ENCODE measurements at places on chromosomes 16 and 17. TPM values are rescaled to one million over a fixed set of nuclear protein-coding genes. Genes with fewer than 3 reads are reported as not detected.
A peak's percentile ranks its signal among the peaks of the same experiment; 100 is the strongest.

PIK3R6 gene
- 2.2 TPM for total RNA-seq

DNA sequence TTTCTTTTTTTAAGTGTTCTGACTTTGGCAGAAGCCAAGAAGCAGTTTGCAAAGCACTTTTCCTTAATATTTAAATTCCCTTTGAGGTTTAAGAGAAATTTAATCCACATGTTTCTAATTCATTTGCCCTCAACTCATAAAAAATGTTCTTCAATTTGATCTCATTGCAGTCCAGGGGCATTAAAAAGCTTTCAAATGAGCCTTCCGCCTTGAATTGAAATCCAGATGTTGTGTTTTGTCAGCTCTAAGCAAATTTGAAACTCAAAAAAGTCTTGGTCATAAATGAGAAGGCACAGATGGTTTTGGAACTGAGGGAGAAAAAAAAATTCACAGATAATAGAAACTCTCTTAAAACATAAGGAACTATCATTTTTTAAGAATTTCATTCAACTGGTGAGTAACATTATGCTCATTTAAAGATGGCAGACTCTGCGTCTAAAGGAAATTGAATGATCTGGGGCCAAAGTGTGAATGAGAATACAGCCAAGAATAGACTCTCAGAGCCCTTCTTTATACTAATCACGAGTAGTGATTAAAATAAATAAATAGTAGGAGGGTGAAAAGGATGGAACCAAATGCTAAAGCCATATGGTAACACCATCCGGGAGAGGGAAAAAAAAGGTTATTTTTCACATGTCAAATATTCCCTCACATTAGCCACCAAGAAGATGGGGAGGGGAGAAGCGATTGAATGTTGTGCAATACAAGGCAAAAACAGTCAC, 1304.7 kb downstream of the CDH8 start:
- DNase-seq = no peak

- no peak for DNase-seq
Observed at GRCh38 chr17:55341432-55341831, 76.7 kb downstream of the HLF start.

COL1A1 gene
- 0.55 TPM for total RNA-seq

ZNF423 gene
- total RNA-seq = not detected

GRCh38 chr17:77721846-77722160, 236.7 kb upstream of the TNRC6C start:
- peak; percentile 7 for DNase-seq

DNA sequence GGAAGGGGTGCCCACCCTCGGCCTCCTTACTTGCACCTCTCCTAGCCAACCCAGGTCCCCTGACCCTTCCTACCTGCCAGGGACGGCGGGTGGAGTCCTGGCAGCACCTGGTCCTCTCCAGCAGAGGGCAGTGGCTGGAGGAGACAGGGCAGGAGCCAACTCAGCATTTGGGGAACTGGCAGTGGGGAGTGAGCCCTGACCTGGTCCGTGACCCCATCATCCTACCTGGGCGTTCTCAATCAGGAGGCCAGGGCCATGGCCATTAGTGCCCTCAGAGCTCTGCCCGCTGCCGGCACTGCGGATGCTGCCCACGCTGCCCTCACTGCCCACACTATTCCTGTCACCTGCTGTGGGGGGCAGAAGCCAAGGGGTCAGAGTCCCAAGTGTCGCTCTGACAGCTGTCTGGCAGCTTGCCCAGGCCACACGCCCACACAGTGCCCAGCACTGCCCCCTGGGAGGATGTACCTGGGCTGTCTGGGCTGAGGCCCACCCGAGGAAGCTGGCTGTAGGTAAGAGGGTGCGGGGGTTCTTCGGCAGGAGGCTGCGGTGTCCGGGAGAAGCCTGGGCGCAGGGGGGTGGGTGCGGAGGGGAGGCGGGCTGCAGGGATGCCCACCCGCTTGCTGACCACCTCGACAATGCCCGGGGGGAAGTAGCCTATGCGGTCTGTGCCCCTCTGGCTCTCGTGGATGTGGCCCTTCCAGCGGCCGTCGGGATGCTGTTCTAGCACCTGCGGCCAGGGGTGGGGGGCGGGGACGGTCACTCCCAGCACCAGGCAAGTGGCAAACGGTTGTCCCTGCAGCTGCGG, 10.8 kb downstream of the CASKIN2 start:
- DNase-seq = peak; percentile 44

GNAO1 gene
- 1.8 TPM for total RNA-seq

DNA sequence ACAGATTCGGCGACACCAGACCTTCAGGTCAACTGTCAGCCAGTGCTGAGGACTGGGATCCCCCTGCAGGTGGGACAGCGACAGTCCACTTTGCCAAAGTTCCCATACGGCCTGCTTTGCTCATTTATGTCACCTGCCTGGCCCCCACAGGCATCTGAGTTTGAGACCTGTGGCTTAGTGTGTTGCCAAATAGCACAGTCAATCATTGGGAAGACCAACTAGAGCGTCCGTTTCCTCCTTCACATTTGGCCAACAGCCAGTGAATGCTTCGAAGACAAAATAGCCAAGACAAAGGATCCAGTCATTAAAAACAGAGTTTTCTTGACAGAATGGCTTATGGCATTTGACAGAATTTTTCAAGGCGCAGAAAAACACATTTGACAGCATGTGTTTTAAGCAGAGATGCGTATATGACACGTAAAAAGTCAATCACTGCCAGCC, 113.8 kb downstream of the ABCC12 start:
- no peak for DNase-seq

GRCh38 chr17:42566215-42566882, 551 bp upstream of the MLX start:
- no peak for DNase-seq

LRRC36 gene
- total RNA-seq = not detected

ENO3 gene
- 33.0 TPM for total RNA-seq

TNFRSF12A gene
- total RNA-seq = 7.5 TPM

PPP1R1B gene
- not detected for total RNA-seq

EME1 gene
- 25.1 TPM for total RNA-seq

UNC119 gene
- total RNA-seq = 46.2 TPM

TEX19 gene
- total RNA-seq = not detected

RNF222 gene
- total RNA-seq = 0.18 TPM

DNA sequence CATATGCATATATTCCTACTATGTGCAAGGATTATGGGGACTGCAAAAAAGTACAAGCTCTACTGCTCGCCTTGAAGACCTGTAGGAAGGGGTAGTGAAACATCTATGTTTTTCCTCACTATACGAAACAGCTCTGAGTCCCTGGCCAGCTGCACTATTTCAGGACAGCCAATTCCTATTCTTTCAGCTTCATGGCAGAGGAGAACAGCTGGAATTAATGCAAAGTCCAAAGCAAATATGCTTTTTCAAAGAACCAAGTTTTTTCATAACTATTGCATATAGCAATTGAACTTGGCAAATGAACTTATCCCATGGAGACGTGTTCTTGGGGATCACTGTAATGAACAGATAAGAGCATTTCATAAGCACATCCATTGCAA, 122.3 kb downstream of the SPACA3 start:
- DNase-seq = no peak

- no peak for DNase-seq
Observed at GRCh38 chr16:31451681-31452351, 7.5 kb upstream of the ARMC5 start.

DNA sequence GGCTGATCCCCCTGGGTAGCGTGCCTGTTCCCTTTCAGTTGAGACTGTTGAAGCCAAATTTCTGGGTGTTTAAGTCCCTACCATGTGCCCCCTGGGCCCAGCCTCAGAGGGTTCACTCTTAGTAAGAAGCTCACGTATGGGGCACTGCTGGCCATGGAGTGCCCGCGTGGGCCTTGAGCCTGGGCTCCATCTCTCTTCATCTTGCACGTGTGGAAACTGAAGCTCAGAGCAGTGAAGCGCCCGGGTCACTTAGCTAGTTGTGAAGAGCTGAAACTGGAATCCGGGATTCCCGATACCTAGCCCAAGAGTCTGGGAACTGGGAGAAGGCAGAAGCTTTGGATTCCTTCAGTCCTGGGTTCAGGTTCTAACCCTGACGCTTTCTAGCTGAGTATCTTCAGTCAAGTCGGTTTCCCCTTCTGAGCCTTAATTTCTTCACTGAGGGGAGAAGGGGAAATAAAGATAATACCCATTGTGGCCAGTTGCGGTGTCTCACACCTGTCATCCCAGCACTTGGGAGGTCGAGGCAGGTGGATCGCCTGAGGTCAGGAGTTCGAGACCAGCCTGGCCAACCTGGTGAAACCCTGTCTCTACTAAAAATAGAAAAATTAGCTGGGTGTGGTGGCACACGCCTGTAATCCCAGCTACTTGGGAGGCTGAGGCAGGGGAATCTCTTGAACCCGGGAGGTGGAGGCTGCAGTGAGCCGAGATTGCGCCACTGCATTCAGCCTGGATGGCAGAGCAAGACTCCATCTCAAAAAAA, 103.9 kb downstream of the OR1D5 start:
- DNase-seq = no peak

IGF2BP1 gene
- total RNA-seq = not detected

SERPINF2 gene
- 0.23 TPM for total RNA-seq

TBC1D3 gene
- total RNA-seq = not detected

CFAP119 gene
- 3.1 TPM for total RNA-seq

GRCh38 chr16:24174504-24174903, 81.6 kb upstream of the CACNG3 start:
- no peak for DNase-seq

DNA sequence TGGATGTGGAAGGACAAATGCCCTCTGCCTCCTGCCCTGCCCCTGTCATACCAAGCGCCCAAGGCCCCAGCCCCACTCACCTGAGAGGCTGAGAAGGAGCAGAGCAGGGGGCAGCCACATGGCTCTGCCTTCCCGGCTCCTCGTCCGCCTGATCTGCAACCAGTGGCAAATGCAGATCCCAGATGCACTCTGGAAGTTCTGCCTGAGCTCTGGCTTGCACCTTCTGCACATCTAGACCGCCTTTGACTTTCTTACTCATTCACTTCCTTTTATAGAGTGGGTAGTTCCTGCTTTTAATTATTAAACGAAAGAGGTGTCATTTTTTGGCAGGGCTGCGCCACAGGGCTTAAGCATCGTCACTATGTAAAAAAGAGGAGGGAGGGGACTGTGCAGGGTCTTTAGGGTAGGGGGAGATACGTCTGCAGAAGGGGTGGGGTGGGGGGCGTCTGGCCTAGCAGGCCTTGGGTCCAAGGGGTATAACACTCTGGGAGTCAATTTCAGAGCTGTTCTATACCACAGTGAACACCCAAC, at the start of gene CD300LB:
CD300LB (minus strand) TSS at position 245 of the 531 bp plus-strand sequence; CDS start at position 120, 125 bp downstream.
- peak; percentile 4 for DNase-seq

SNAI3 gene
- 16.5 TPM for total RNA-seq

- DNase-seq = no peak
Observed at GRCh38 chr17:17050346-17051345, 8.4 kb downstream of the MPRIP start.

GRCh38 chr17:64001763-64002529, 3.8 kb downstream of the PRR29 start:
- DNase-seq = no peak

CACNG5 gene
- not detected for total RNA-seq

IL32 gene
- 4,213 TPM for total RNA-seq
